Osteoblast (primary cell): ENCODE measurements at places on chromosomes 11 and 22. TPM values are rescaled to one million over a fixed set of nuclear protein-coding genes. Genes with fewer than 3 reads are reported as not detected.

DNA sequence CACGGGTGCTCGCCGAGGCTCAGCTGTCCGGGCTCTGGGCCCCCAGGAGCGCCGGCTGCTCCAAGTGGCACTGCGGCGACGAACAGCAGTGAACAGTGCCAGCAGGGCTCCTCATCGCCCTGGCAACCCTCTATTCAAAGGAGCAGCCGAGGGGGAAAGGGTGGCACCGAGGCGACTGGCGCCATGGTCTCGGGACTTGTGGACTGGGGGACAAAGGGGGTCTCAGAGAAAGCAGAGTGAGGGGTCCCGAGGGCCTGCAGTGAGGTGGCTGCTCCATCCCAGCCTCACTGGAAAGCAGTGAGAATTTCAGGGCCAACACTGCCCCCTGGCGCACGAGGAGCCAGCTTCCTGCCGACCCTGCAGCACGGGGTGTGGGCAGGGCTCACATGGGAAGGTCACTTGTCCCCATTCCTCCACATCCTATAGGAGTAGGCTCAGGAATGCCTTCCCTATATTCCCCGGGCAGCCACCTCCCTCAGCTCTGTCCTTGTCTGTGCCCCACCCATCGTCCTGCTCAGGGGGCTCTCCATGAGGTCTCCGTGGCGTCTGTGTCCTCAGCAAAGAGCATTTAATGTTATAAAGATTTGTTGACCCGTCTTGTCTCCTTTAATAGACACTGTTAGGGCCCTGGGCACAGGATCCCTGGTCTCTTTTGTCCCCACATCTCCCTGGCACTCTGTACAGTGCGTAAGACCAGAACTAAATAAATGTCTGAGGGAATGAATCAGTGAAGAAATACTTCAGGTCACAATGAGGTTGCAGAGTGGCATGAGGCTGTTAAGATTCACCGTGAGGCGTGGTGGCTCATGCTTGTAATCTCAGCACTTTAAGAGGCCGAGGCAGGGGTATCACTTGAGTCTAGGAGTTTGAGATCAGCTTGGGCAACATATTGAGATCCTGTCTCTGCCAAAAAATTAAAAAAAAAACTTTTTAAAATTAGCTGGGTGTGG is 26.4 kb downstream of the LRFN4 start:
- peak; percentile 93 for DNase-seq
- H3K27me3 ChIP-seq = no peaks in the 10 kb centered on the region
- H3K27ac ChIP-seq = peak overlapping the region; percentile 76
- peaks cover 30% of the 10 kb centered on the region for H3K4me1 ChIP-seq
- no peaks in the 10 kb centered on the region for H3K36me3 ChIP-seq
- peak overlapping the region; percentile 3 for H3K4me3 ChIP-seq

DNA sequence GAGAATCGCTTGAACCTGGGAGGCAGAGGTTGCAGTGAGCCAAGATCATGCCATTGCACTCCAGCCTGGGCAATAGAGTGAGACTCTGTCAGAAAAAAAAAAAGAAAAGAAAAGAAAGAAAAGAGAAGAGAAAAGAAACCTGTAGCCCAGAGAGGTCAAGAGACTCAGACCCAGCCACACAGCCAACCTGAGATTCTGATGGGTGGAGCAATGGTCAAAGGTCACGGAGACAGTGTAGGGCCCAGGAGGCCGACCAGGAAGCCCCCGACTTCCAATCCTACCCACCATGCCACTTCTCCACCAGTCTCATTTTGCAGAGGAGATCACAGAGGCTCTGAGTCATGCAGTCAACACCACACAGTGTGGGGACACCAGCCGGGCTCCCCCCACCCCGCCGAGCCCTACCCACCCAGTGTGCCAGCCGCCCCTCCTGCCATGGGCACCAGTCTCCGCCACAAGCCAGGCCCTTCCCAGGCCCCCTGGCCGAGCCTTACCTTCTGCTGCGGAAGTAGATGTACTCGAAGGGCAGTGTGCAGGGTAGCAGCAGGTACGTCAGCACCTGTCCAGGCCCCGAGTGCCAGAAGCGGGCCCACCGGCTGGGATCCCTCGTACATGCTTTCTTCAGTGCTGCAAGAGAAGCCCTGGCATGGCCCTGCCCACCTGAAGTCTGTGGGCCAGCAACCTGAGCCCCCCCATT is 7.9 kb downstream of the PNPLA5 start:
- no peak overlapping the region for H3K4me3 ChIP-seq
- peaks cover 4% of the 10 kb centered on the region for H3K27me3 ChIP-seq
- H3K4me1 ChIP-seq = no peaks in the 10 kb centered on the region
- DNase-seq = peak; percentile 34
- H3K27ac ChIP-seq = no peak overlapping the region
- no peaks in the 10 kb centered on the region for H3K36me3 ChIP-seq

DNA sequence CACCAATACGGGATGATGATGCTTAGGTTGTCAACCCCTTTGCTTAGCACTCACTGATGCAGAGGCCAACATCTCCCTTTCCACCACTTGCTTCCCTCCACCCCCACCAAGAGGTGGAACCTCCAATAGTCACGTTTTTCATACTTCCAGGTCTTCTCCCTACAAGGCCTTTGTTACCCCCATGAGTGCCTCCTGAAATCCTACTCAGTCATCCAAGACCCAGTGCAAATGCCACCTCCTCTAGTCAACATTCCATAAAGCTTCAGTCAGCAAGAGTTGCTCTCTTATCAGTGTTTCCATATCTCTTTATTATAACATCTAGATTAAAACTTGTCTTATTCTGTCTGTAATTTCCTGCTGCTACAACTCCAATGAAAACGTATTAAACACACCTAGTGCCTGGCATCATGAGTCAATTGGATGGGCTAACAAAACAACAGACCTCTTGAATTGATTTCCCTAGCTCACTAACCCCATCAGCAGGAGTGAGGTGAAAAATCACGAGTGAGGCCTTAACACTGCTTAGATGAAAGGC is 370.7 kb upstream of the CCDC90B start:
- H3K27me3 ChIP-seq = no peaks in the 10 kb centered on the region
- peak; percentile 46 for DNase-seq
- H3K4me3 ChIP-seq = no peak overlapping the region
- H3K36me3 ChIP-seq = no peaks in the 10 kb centered on the region

- H3K27me3 ChIP-seq = no peaks in the 10 kb centered on the region
- H3K4me1 ChIP-seq = peaks cover 5% of the 10 kb centered on the region
- H3K27ac ChIP-seq = no peak overlapping the region
Observed at GRCh38 chr11:104043142-104043541, 6.7 kb downstream of the DDI1 start.

DNA sequence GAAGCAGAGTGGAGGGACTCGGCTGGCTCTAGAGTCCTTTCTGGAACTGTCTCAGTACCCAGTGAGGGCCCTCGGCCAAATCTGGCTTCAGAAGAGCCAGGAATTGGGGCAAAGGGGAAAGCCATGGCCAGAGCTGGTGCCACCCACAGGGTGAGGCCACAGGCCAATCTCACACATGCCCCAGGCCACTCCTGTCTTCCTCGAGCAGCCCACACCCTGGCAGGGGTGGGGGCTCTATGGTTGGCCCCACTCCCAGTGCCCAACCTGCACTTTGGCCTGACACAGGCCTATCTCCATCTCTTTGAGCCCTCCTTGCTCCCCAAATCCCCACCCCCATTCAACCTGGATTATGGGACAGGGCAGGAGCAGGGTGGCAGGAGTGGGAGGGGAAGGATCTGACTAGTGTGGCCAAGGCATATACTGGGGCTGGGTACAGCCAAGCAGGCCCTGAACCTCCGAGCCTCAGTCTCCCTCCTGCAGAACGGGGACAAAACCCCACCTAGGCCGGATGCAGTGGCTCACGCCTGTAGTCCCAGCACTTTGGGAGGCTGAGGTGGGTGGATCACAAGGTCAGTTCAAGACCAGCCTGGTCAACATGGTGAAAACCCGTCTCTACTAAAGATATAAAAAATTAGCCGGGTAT is 6.9 kb downstream of the TST start:
- H3K27ac ChIP-seq = no peak overlapping the region
- H3K36me3 ChIP-seq = peaks cover 5% of the 10 kb centered on the region
- H3K4me3 ChIP-seq = no peak overlapping the region
- H3K4me1 ChIP-seq = no peaks in the 10 kb centered on the region

- H3K27ac ChIP-seq = no peak overlapping the region
- DNase-seq = peak; percentile 51
- no peaks in the 10 kb centered on the region for H3K36me3 ChIP-seq
- H3K4me1 ChIP-seq = no peaks in the 10 kb centered on the region
Observed at GRCh38 chr22:39722501-39722900, 151.9 kb downstream of the CACNA1I start.

- no peak overlapping the region for H3K27ac ChIP-seq
- no peaks in the 10 kb centered on the region for H3K36me3 ChIP-seq
- H3K27me3 ChIP-seq = peaks cover 3% of the 10 kb centered on the region
- peak overlapping the region; percentile 64 for H3K4me3 ChIP-seq
- H3K4me1 ChIP-seq = peaks cover 18% of the 10 kb centered on the region
Observed at GRCh38 chr11:45180848-45181192, 34.4 kb downstream of the PRDM11 start.

- H3K27ac ChIP-seq = no peak overlapping the region
- no peaks in the 10 kb centered on the region for H3K27me3 ChIP-seq
- no peaks in the 10 kb centered on the region for H3K4me1 ChIP-seq
Observed at GRCh38 chr11:45210846-45211245, 64.4 kb downstream of the PRDM11 start.

- H3K4me1 ChIP-seq = peaks cover 35% of the 10 kb centered on the region
- no peaks in the 10 kb centered on the region for H3K36me3 ChIP-seq
- no peaks in the 10 kb centered on the region for H3K27me3 ChIP-seq
- H3K27ac ChIP-seq = peak overlapping the region; percentile 62
Observed at GRCh38 chr11:130646881-130647280, 198.4 kb downstream of the ADAMTS15 start.

DNA sequence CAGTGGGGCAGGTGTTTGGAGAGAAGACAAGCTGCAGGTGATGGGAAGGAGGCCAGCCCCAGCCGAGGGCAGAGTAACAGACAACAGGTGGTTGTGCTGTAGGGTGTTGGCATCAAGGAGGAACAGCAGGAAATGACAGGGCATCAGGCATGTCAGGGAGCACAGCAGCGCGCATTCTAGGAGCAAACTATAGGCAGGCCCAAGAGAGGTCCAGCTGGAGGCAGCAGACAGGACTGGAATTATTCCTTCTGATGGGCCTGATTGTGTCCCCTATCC is 13.6 kb downstream of the ADM start:
- no peak for DNase-seq
- H3K27ac ChIP-seq = no peak overlapping the region
- H3K27me3 ChIP-seq = no peaks in the 10 kb centered on the region
- H3K4me1 ChIP-seq = peaks cover 20% of the 10 kb centered on the region

DNA sequence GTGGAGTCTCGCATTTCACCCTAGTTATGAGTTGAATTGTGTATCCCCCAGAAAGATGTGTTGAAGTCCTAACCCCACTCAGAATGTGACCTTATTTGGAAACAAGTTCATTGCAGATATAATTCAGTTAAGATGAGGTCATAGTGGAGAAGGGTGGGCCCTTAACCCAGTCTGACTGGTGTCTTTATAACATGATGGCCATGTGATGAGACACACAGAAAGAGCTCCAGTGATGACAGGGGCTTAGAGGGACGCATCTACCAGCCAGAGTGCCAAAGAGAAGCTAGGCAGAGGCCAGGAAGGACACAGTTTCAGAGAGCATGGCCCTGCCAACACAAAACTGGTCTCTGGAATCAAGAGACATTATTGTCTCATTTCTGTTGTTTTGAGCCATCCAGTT is 50.3 kb downstream of the LARGE1 start:
- H3K4me1 ChIP-seq = peaks cover 6% of the 10 kb centered on the region
- no peak overlapping the region for H3K27ac ChIP-seq
- H3K4me3 ChIP-seq = no peak overlapping the region
- H3K36me3 ChIP-seq = no peaks in the 10 kb centered on the region
- DNase-seq = no peak

DNA sequence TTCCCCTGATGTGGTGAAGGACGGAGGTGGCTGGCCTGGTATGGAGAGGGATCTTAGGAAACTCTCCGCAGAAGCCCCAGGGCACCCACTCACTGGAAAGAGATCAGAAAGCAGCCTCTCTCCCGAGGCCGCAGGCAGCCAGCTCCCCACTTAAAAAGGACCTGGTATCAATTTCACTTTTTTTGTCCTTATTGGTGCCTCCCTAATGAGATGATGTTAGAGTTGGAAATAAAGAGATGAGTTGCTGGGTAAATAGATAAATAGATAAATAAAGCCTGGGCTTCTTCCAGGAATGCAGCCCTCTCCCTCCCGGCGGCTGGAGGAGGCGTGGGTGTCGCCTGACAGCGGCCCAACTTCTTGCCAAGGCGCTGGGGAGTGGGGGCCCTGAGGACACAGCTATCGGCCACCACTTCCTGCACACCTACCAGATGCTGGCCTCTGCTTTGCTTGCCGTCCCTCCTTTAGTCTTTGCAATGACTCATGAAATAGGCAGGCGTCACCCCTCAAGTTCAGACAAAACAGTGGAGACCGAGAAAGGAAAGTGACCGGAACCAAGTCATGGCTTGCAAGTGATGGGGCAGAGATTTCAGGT is 42.9 kb downstream of the LINC01488 start:
- H3K27ac ChIP-seq = peak overlapping the region; percentile 2
- H3K4me1 ChIP-seq = peaks cover 15% of the 10 kb centered on the region
- H3K27me3 ChIP-seq = no peaks in the 10 kb centered on the region

GRCh38 chr11:61150706-61151544 is 10.3 kb downstream of the VPS37C start:
- no peaks in the 10 kb centered on the region for H3K36me3 ChIP-seq
- H3K4me1 ChIP-seq = peaks cover 30% of the 10 kb centered on the region
- H3K4me3 ChIP-seq = no peak overlapping the region
- DNase-seq = no peak

DNA sequence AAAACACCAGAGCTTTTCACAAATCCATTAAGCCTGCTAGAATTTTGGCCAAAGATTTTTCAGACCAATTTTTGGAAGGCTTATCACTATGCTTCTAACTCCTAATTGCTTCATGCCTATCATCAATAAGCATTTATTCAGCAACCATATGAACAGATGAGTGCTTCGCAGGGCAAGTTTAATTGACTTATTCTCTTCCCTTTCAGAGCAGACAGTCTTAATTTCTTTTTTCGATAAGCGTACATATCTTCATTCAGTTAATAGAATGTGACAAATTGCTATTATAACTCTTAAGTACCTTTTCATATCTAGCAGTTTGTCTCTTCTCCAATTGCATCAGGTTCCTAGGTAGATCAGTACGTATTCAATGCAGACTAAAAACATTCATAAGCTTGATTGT is 298.4 kb upstream of the ANO5 start:
- H3K27ac ChIP-seq = no peak overlapping the region
- no peaks in the 10 kb centered on the region for H3K4me1 ChIP-seq
- no peak overlapping the region for H3K4me3 ChIP-seq
- no peak for DNase-seq
- H3K36me3 ChIP-seq = no peaks in the 10 kb centered on the region

DNA sequence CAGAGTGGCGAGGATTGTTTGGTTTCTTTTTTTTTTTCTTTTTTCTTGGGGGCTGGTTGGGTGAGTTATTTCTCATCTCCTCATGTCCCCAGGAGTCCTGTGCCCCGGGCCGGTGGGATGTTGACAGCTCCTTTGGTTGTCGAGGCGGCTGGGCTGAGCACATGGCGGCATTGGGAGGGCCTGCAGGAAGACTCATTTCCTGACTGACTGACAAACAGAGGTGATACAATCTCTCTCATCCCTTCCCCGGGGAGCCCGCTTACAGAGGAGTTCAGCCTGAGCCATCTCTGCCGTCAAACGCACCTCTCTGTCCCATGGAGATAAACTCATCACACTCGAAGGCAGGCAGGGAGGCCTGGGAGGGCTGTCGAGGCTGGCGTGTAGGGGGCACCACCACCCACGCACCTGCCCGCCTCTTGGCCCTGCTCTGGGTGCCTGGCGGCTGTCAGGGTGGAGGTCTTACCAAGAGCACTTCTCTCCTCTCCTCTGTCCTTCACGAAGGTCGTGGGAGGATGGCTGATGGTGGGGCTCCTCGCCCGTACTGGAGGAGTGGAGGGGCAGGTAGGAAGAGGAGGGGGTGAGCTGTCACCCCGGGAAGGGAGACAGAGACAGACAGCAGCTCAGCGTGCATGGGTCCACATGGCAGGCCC is 60.0 kb upstream of the NECTIN1 start:
- no peaks in the 10 kb centered on the region for H3K36me3 ChIP-seq
- H3K4me3 ChIP-seq = no peak overlapping the region
- no peaks in the 10 kb centered on the region for H3K27me3 ChIP-seq
- no peak for DNase-seq

The AGBL2 gene
- total RNA-seq = 2.2 and 2.4 TPM in 2 replicates

The SAA4 gene
- not detected in 2 replicates for total RNA-seq
